Right forelimb (tissue), 1 donor: ENCODE measurements at places on chromosomes 2 and 18.

- DNase-seq: no peak
Observed at GRCh38 chr2:65425276-65425675, 7.1 kb downstream of the SPRED2 start.

DNA sequence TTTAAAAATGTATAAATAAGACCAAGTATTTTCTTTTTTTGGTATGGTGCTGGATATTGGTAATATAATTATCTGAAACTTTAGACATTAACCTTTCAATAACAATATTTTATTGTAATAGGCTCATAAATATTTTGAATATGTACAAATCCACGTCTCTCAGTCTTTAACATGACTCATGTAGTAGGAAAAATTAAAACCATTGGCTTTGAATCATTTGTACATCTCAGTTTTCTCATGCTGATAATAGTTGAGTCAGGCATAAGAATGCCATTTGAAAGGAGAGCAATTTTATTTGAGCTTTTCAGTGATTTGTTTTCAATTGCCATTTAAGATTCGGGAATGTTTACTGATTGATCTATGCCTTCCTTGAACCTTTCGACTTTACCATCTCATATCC, 364.8 kb downstream of the TGIF1 start:
- no peak for DNase-seq

DNA sequence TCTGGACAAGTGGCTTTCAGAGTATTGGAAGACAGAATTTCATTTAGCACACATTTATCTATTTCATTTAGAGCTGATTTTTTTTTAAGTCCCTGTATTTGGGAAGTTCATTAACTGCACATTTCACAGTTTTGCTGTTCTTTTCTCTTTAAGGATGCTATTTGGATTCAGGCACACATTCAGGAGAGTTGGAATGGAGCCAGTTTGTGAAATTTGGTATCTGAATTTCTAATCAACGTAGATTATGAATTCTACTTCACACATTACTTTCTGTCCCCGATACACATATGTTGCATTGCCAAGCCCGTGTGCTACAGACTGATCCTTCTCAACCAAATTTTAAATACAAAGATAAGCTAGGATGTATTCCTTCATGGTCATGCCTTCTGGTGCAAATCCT, 503.9 kb downstream of the IRS1 start:
- no peak for DNase-seq

DNA sequence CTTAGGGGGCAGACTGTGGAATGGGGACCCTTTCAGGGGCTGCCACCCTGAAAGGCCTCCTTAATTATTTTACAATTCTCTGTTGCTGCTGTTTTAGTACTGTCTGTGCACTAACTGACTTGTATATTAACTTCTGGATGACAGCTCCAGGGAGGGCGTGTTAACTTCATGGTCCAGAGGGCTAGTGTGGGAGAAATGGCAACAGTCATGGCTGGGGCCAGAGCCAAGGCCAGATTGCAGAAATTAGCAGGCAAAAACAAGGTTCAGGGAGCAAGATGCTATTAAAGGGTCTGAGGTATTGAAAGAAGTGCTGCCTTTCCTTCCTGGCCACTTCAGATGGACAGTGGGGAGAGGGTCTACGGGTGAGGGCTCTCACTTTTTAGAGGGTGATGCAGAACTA, 9.1 kb downstream of the WIPF1 start:
- DNase-seq: no peak

GRCh38 chr2:203987959-203988358, 51.4 kb downstream of the ICOS start:
- DNase-seq: no peak

- DNase-seq: no peak
Observed at GRCh38 chr2:55839182-55839819, 84.3 kb downstream of the EFEMP1 start.

DNA sequence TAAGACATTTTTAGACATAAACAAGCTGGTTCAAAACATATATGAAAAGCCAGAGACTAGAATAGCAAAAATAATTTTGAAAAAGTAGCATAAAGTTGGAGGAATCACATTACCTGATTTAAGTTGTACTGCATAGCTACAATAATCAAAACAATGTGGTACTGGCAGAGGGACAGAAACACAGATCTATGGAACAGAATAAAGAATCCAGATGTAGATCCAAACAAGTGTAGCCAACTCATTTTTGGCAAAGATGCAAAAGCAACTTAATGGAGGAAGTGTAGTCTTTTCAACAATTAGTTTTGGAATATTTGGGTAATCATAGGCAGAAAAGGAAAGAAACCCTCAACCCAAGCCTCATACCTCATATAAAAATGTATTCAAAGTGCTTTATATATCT, 278.7 kb upstream of the ZNF521 start:
- no peak for DNase-seq

- no peak for DNase-seq
Observed at GRCh38 chr2:197378086-197378485, 56.7 kb downstream of the SF3B1 start.

DNA sequence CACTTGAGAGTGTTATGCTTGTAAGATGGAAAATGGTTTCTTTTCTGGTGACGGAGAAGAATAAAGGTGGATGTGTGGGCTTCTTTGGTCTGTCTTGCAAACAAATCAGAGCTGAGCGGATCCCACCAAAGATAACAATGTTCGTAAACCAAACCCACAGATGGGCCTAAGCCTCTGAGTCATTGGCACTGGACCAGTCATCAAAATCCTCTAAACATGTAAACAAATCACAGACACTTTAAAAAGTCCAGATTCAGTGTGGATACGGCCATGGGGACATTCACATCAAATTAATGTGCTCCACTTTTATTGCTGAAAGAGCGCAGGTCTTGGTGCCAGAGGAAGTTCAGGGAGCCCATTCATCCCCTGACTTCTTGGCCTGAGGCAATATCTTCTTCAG, 60.5 kb upstream of the TMEM200C start:
- DNase-seq: no peak

- DNase-seq: peak; percentile 15
Observed at GRCh38 chr2:111703759-111704158, 180.2 kb downstream of the ANAPC1 start.

- no peak for DNase-seq
Observed at GRCh38 chr2:69104261-69104660, 91.3 kb downstream of the ANTXR1 start.

DNA sequence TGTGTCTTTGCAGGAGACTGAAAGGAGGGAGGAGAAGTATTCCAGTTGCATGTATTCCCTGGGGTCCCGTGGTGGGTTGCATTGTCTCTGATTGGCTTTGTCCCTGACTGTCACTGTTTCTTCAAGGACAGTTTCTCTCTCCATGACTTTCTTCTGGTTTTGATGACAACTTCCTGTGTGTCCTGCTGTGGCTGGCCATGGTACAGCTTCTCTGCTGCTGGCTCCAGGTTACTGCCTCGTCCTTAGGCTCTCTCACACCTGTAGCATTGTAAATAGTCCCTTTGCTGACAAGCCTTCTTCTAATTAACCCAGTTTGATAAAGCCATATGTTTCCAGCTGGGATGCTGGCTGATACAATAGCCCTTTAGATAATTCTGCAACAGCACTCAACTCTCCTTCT, 129.0 kb downstream of the LPIN1 start:
- no peak for DNase-seq

DNA sequence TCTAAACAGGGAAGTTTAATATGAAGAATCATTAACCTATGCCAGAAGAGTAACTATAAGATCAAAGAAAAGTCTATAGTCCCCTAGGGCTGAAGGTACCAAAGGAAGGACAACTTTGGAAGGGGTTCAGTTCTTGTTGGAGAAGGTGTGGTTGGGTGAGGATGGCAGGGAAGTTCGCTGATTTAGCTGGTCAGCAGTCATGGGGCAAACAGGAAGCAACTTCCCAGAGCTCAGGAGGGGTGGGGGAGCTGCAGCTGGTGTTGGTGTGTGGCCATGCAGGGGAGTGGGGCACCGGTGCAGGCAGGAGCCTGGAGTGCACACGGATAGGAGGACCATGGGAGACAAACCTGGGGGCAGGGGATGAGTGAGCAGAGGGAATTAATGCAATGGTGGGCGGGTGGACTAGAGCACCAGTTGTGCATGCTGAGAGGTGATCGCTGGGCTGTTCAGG, 34.0 kb downstream of the FHOD3 start:
- no peak for DNase-seq
